ENCODE measurements at places on chromosomes 16 and 17. TPM values are rescaled to one million over a fixed set of nuclear protein-coding genes. Genes with fewer than 3 reads are reported as not detected.
A peak's percentile ranks its signal among the peaks of the same experiment; 100 is the strongest.

Gene GABARAP
- total RNA-seq = 298 TPM

- no peak for DNase-seq
These were observed 29.3 kb downstream of the GINS3 start for GRCh38 chr16:58421529-58421928.

- no peak for DNase-seq
These were observed 44.7 kb upstream of the ACSF3 start for GRCh38 chr16:89048871-89049422.

Gene PRDM7
- not detected for total RNA-seq

DNA sequence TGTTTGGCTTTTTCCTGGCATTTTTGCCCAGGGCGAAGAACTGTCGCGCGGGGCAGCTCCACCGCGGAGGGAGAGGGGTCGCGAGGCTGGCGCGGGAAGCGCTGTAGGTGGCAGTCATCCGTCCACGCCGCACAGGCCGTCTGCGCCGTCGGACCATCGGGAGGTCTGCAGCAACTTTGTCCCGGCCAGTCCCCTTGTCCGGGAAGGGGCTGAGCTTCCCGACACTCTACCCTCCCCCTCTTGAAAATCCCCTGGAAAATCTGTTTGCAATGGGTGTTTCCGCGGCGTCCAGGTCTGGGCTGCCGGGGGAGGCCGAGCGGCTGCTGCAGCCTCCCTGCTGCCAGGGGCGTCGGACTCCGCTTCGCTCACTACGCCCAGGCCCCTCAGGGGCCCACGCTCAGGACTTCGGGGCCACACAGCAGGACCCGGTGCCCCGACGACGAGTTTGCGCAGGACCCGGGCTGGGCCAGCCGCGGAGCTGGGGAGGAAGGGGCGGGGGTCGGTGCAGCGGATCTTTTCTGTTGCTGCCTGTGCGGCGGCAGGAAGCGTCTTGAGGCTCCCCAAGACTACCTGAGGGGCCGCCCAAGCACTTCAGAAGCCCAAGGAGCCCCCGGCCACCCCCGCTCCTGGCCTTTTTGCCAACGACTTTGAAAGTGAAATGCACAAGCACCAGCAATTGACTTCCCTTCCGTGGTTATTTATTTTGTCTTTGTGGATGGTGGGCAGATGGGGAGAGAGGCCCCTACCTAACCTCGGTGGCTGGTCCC is 2.3 kb upstream of the CBX4 start:
- DNase-seq = no peak

GRCh38 chr16:14307059-14307526 is 236.0 kb downstream of the MRTFB start:
- DNase-seq = no peak

DNA sequence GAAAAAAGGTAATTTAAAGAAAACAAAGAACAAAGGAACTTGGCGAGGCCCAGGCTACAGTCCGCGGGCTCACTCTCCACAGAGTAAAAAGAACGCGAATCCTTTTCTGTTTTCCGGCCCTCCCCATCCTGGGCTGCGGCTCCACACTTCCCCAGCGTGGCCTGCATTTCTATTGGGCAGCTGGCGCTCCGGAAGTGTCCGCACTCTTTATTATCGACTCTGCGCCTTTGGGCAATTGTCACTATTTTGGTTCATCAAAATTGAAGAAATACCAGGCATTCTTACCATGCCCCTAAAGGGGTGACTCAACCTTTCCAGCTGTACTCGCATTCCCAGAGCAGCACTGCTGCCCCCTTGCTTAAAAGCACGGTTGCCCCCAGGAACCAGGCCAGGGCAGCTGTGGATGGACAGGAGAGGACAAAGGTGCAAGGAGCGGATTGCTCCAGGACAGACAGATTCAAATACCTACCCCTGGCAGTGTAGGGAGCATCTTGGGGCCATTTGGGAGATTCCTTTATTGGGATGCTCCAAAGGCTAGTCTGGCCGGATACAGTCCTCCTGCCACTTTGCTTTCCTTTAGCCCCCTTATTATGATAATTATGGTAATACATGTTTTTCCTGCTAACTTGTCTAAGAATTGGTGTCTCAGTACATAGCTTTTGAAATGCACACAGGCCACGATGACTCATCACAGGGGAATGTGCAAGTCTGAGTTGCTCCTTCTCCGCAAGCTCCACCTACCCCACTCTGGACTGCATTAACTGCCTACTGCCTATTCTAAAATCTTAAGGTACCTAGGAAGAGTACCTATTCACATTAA is 985 bp upstream of the SLFN12 start:
- DNase-seq = no peak

Gene SPNS2
- total RNA-seq = 0.16 TPM

GRCh38 chr16:68385371-68385770 is 62.9 kb downstream of the SMPD3 start:
- no peak for DNase-seq

DNA sequence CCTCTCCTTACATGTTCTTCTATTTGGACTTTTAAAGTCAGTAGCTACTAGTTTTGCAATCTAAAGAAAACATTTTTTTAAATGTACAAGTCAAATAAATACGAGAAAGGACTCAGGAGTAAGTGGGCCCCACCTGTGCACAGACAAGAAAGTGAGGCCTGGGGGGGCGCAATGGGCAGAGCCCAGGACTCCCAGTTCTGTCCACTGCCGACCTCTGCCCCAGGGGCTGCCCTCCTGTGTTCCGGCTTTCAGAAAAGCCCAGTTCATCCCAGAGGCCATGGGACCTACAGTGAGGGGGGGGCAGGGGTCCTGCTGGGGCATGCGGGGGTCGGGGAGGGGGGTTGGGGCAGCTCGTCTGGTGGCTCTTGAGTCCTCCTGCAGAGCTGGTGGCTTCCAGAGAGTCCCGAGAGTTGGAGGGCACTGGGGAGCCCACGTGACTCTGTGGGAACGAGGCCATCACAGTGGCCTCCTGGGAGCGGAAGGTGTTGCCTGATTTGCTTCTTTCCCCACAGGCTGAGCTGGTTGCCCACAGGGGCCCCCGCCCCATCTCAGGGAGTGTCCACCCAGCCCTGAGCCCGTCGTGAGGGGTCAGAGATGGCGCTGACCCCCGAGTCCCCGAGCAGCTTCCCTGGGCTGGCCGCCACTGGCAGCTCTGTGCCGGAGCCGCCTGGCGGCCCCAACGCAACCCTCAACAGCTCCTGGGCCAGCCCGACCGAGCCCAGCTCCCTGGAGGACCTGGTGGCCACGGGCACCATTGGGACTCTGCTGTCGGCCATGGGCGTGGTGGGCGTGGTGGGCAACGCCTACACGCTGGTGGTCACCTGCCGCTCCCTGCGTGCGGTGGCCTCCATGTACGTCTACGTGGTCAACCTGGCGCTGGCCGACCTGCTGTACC is 2.4 kb downstream of the UTS2R start:
- no peak for DNase-seq

DNA sequence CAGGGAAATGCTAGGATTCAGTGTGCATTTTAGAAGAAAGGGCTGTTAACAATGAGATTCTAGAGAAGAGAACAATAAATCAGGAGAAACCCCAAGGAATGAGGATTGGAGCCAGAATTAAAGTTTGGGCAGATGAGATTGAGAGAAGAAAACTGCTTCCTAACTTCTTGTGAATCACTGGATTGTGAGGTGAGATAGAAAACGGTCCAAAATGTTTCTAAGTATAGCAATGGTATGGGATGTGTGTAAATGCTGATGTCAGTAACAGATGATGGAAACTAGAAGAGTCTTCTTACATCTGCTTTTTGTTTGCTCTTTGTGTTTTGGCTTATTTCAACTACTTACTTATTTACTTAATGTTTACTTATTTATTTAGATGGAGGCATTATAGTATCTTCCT is 123.0 kb downstream of the KCNJ2 start:
- DNase-seq = no peak

Gene CFAP97D1
- total RNA-seq = not detected

Gene TP53TG3C
- total RNA-seq = not detected

DNA sequence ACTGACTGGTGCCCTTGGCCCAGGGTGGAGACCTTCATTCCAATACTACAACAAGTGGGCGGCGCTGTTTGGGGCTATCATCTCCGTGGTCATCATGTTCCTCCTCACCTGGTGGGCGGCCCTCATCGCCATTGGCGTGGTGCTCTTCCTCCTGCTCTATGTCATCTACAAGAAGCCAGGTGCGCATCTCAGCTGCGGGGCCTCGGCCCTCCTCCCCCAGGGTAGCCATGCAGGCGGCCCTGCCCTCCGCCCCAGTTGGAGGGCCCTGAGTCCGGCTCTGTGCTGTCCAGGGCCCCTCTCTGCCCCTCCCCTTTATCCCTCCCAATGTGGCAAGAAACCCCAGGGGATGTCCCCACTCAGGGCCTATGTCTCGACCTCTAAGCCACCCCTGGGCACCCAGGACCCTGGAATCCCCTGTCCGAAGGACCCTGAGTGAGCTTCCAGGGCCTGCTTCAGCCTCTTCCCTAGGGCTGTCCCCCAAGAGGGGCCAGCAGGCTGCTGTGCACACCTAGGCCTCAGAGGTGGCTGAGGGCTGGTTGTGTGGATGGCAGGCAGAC is 19.1 kb downstream of the SLC12A3 start:
- no peak for DNase-seq

- no peak for DNase-seq
These were observed 2.0 kb downstream of the MRM3 start for GRCh38 chr17:784143-784542.

Gene ELMO3
- total RNA-seq = 4.0 TPM

DNA sequence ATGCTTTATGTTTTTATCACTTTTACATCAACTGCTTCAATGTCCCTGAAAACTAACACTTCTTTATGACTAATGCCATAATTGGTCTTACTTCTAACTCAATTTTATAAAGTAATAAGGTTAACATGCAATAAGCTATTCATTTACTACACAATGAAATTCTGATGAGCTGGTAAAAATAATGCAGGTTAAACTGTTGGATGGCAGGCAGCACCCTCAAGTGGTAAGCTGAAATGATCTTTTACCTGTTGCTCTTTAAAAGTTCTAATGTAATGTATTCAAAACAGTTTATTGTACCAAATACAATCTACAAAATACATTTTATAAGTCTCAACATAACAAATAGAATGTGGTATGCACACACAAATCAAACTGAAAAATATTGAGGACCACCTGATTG is 1280.3 kb downstream of the CDH8 start:
- no peak for DNase-seq

Gene LMF1
- 13.0 TPM for total RNA-seq

Gene JUP
- 0.72 TPM for total RNA-seq

- DNase-seq = no peak
These were observed 268.8 kb downstream of the SEC14L1 start for GRCh38 chr17:77409282-77410161.

Gene KCNG4
- not detected for total RNA-seq

Gene SOX8
- 0.43 TPM for total RNA-seq

GRCh38 chr16:65905331-65905730 is 461.2 kb upstream of the CDH5 start:
- no peak for DNase-seq

DNA sequence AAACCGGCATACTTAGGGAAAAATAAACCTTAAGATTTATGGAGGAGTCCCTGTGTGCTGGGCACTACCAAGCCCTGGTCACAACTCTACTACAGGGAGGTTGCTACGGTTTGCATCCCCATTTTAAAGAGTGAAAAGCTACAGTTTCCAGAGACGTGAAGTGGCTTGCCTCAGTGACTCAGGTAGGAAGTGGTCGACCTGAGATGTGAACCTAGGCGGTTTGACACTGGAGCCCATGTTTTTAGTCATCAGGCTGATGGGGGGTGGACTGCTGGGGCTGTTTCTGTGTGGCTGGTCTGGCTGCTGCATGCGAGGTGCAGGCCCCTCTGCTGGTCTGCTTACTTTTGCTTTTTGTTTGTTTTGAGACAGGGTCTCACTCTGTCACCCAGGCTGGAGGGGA is 6.6 kb downstream of the COX6A2 start:
- peak; percentile 70 for DNase-seq

GRCh38 chr16:55832773-55833691 is at the start of gene CES1:
Gene CES1 (minus strand): TSS chr16:55833096. CDS start chr16:55833055, 41 bp downstream.
- DNase-seq = no peak

- no peak for DNase-seq
These were observed 238.0 kb downstream of the PHKB start for GRCh38 chr16:47699106-47699505.

Gene VEZF1
- 23.1 TPM for total RNA-seq

All from activated naive CD4-positive, alpha-beta T cell treated with anti-CD3 and anti-CD28 coated beads, Interleukin-2, amount 50 U/mL, for 72 hours (primary cell).